Testis (tissue), 5 donors: ENCODE measurements at places on chromosomes 1 and 21. TPM values are rescaled to one million over a fixed set of nuclear protein-coding genes. Genes with fewer than 3 reads are reported as not detected.
A peak's percentile ranks its signal among the peaks of the same experiment; 100 is the strongest.

DNA sequence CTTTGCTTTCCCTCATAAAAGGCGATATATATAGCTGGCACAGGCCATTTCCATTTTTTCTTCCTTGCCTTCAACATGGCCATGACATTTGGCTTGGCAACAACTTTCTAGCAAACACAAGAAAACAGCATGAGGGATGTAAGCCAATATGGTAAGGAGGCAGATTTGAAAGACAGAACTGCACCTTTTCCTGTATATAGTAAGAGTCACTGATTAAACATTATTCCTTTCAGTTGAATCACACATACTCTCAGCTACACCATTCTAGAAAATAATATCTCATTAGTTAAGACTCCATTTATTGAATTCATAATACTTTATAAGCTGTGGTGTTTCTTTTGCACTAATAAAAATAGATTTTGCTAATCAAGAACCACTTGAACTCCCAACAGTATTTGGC is 9.5 kb downstream of the SIKE1 start:
- DNase-seq: no peak

DNA sequence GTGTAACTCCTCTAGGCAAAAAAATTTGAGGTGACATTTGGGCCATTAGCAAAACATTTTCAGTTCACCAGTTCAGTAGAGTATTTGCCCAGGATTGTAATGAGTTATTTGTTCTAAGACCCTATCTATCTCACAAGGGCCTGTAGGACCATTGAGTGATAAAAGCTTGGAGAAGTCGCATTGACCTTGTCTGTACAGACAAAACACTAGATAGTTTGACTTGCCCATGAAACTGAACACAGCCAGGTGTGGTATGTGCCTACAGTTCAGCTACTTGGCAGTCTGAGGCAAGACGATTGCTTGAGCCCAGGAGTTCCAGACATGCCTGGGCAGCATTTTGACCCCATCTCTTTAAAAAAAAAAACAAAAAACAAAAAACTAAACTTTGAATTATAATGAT is 3.1 kb downstream of the ATP5IF1 start:
- no peak for DNase-seq

GRCh38 chr1:216216305-216216704 is 206.9 kb downstream of the USH2A start:
- no peak for DNase-seq

GRCh38 chr1:219385787-219386427 is 212.2 kb downstream of the LYPLAL1 start:
- peak; percentile 60 for DNase-seq

DNA sequence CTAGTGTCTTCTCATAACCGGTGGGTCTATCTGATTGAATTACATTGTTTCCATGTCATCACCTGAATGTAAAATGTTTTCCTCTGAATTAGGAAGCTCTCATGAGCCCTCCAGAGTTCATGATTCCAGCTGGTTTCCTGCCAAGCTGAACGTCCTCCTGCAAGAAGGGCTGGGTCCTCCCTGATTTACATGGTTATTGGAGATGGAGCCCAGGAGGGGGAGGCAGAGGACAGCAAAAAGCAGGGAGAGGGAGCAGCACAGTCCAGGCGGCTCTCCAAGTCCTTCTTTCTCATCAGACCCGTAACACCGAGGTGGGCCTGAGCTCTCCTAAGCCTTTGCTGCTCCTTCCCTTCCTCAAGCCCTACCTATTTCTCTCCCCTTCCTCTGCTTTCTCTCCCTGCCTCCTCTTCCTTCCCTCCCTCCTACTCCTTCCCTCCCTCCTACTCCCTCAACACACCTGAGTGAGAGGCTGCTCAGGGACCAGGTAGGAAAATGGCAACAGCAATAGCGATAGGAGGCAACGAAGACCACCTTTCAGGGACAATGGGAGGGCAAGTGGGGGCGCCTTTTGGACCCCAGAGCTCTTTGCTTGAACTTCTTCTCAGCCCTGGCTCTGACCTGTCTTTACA is 265.9 kb downstream of the PRDM2 start:
- DNase-seq: peak; percentile 85

SPRR5 gene
- polyA plus RNA-seq: not detected

EMC1 gene
- 41.9 TPM for polyA plus RNA-seq

LINGO4 gene
- polyA plus RNA-seq: 1.4 TPM

TNFRSF9 gene
- polyA plus RNA-seq: 0.24 TPM
